ENCODE measurements at places on chromosomes 2 and 18.

GRCh38 chr2:223102450-223102849 is 50.5 kb downstream of the KCNE4 start:
- DNase-seq = no peak

DNA sequence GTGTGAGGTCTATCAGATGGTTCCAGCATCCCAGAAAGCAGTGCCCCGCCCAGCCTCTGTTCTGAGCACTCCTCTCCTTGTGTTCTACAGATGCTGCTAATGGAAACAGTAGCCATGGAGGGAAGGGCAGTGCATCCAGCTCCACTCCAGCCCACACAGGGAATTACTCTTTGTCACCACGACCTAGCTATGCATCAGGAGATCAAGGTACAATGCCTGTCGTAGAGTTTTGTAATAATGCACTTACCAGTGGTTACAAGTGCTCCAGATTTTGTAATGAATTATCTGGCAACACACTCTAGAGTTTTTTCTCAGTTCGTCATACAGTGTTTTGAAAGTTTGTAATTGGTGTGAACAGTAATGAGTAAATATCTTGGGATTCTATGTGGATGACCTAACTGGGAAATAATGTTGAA is 161.1 kb downstream of the ESCO1 start:
- no peak for DNase-seq

DNA sequence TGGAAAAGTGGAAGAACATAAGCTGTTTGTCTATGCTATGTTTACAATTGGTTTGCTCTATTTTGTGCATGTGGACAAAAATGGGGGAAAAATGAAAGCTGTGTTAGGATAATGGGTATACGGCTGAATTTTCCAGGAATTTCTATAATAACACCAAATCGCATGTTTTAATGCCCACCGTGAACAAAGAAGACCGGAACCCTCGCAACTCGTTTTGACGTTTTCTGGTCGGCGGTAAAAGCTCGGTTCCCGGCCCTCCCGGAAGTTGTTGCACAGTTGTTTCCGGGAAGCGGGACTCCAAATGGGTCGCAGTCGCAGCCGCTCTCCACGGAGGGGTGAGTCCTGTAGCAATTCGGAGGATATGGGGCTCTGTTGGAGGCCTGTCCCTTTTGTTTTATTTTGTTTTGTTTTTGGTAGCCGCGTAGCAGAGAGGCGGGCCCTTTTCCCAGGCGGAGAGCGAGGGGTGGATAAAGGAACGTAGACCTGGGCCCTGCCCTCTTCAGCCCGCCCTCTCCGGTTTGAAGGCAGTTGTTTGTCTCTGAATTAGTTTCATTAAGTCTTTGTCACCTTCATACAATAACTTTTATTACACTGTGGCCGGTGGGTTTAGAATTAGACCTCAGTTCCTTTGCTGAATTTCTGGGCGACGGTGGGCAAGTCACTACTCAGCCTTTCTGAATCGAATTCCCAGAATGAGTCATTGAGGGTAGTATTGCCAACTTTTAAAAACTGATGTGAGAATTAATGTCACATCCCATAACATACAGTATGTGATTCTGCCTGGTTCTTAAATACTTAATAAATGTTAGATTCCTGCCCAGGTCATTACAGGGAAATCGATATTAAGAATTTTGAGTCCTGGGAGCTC is at the start of gene SNRNP27:
Gene SNRNP27 (plus strand): TSS at position 273 of the 868 bp plus-strand sequence. CDS start 29 bp downstream, at position 302.
- DNase-seq = peak; percentile 77

DNA sequence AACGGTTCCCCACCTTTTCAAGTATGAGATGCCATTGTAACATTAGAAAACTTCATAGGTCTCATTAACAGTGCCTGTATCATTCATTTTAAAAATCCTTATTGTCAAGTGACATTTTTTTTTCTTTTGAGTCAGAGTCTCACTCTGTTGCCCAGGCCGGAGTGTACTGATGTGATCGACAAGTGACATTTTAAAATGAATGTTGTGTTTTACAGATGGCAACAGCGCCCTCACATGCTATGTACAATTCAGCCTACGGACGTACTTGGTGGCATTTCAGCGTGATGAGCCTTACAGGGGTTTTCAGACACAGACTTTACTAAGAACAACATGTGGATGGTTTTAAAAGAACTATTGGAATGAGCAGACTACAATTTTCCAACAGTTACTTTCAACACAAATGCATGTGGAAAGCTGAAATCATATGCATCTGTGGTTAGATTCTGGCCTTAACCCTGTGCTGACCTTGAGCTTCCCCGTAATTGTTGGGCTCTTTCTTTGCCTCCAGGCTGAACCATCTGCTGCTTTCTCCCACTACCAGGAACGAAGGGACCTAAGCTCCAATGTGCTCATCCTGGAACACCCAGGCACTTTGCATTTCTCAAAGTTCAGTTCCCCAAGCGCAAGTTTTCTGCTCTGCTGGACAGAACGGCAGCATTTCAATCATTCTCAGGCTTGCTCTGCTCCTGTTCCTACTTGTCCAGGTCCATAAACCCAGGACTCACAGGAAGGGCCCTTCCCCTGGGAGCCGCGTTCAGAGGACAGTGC is 119.9 kb upstream of the NDUFV2 start:
- no peak for DNase-seq
